ENCODE measurements at places on chromosomes 5 and 9.

DNA sequence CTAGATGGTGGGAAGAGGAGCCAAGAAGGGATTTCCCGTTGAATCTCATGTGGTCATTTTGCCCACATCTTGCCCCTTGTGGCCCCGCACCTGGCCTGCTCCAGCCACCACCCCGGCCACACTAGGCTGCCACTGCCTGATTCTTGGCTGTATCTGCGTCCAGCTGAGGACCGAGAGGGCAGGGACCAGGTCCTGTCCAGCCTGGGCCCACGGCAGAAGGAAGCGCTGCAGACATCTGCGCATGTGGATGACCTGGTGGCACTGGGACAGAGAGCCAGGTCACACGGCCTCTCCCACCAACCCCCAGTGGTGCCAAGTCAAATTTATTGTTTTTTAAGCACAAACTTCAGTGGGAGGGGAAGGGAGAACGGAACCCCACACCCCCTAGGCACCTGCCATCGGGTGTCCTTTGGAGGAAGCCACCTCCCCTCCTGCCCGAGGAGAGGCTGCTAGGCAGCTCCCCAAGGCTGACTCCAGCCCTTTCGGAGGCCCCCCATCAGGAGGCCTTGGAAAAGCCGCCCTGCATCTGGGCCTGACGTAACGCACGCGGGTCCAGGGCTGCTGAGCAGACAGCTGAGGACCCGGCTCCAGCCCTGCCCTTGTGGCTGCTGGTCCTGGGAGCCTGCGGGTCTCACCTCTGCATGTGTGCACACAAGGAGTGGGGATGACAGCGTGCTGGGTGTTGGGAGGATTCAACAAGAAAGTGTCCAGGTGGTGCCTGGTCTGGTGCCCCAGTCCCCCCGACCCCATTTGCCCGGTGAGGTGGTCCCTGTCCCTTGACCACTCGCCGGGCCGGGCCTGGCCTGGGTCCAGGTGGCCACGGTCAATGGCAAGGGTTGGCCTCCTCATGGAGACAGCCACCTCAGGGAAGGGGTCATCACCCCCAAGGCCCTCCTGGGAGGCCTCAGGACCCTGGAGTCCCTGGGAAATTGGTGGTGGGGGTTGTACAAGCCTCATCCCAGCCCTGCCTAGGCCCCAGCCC is 5.9 kb upstream of the QRFP start:
- no peak for DNase-seq

GRCh38 chr9:69745716-69746437 is 13.9 kb downstream of the PTAR1 start:
- no peak for DNase-seq

DNA sequence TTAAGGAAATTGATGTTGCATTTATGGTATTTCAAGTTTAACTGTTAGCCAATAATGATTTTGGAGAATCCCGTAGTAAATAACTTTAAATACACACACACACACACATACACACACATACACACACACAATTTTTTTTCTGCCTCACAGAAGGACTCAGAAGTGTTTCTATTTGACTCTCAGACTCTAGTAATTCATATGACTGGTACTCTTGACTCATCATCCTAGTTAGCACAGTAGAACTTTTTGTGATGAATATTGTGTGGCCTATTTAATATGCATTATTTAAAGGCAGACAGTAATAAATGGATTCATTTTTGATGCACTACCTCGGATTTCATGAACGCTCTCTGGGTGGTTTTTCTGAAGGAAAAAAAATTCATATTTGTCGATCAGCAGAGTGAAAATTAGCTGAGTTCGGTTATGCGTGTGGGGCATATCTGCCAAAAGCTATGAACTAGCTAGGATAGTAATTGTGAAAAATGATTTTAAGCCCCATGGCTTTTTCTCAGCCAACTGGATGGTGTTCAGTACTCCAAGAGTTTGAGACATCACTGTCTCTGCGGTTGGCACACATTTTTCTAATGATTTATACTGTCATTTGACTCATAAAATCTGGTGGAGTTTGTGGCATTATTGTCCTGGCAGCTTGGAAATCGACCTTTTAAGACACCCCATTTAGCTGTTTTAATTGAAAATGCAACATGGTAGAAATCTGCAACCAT is 102.2 kb downstream of the PCSK5 start:
- DNase-seq = no peak

GRCh38 chr5:132019857-132020555 is 8.5 kb upstream of the ACSL6 start:
- no peak for DNase-seq

DNA sequence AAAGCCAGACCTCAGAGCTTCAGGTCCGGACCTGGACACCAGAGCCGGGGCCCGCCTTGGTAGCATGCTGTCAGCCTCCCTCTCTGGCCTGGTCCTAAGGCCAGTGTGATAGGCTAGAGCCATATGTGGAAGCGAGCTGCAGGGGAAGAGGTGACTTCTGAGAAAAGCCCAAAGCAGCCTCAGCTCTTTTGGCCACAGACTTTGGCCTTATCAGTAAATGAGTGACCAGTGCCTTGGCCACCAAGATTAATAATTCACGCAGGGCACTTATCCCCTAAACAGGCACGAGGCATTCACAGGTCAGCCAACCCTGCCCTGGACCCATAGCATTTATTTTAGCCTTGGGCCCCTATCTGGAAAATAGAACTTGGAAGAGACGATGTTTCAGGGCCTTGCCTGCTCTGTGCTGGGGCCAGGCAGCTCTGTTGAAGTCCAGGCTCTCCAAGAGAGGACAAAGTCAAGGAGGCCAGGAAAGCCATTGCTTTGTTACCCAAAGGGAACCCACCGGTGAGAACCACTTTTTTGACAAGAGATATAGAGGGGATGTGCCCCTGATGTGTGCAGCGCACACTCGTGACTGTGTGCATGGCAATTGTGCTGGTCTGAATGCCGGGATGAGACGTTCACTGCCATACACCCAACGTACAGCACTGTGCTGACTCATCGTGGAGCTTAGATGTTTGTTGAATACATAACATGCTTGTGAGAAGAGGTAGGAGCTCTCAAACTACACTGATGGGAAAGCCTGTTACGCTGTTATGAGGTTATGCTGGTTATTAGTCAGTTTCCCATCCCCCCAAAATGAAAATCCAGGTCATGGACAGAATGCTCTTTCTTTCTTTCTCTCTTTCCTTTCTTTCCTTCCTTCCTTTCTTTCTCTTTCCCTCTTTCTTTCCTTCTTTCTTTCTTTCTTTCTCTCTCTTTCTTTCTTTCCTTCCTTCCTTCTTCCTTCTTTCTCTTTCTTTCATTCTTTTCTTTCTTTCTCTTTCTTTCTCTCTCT is 5.0 kb upstream of the SLC34A1 start:
- DNase-seq = no peak

DNA sequence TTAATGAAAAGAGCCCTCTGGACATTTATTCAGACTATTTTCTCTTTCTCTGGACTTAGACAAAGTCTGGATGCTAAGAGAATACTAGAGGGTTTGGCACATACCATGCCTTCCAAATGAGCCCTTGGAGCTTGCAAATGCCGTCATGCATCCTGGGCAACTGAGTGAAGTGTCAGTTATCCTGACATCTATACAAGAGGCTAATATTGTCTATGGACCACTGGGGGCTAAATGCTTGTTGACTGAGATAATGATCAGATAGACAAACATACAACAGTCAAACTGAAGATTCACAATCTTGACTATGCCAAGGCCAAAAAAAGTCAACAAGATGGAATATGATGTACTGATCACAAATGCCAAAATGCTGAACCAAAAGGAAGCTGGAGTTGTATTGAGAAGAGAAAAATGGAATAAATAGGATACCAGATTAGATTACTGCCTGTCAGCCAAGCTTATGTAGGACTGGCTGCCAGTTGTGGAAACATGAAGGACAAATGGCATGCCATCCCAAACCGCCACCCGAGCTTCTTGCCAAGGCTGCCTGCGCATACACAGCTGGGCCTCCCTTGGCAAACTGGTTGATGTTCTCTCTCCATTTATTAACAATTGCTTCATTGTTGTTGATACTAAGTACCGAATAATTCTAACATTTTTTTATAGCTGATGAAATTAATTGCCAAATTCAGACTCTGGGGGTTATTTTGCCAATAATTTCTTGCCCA is 240.1 kb upstream of the GRAMD2B start:
- no peak for DNase-seq

DNA sequence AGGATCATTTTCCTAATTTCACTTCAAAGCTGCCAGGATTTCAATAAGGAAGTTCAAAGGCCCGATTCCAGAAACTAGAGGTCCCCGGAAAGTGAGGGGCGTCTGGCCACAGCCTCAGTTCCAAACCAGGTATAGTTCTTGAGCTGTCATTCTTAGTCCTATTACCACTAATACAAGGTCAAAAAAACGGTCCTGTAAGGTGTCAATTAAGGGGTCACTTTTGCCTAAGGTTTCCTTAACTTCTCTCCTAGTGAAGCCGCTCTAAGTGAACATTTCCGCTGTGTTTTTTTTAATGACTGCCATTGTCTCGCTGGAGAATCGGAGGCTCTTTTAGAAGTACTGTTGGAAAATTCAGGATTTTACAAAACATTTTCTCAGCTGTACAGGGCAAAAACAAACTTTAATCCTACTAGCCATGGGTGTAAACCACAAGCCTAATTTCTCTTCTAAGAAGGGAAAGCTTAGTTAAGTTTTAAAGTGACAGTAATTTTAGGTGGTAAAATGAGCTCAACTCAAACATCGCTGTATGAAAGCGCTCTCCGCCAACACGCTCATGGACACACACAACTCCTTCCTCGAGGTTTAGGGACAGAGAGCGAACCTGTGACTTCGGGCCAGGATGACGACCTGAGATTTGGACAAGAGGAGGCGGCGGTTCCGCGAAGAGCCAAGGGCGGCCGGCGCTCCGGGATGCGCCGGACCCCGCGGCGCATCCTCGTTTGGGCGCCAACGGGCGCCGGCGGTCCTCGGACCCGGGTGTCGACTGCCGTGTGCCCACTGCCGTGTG is 76.7 kb upstream of the IFNE start:
- DNase-seq = peak; percentile 47

DNA sequence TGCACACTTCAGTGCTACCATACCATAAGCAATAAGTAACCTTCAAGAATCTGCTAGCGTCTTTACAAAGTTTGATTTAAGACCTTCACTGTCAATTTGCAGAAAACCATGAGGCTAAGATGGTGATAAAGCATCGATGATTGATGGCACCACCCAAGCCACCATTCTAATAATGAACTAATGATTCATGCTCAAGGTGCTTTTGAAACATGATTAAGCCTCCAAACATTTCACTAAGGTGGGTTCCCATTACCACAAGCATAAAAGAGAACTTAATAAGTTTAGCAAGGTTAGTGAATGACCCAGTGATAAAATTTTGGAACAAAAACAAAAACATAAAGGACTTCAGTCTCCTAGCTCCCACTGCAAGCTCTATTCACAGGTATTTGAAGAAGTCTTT is 214.7 kb downstream of the FBXL17 start:
- no peak for DNase-seq

DNA sequence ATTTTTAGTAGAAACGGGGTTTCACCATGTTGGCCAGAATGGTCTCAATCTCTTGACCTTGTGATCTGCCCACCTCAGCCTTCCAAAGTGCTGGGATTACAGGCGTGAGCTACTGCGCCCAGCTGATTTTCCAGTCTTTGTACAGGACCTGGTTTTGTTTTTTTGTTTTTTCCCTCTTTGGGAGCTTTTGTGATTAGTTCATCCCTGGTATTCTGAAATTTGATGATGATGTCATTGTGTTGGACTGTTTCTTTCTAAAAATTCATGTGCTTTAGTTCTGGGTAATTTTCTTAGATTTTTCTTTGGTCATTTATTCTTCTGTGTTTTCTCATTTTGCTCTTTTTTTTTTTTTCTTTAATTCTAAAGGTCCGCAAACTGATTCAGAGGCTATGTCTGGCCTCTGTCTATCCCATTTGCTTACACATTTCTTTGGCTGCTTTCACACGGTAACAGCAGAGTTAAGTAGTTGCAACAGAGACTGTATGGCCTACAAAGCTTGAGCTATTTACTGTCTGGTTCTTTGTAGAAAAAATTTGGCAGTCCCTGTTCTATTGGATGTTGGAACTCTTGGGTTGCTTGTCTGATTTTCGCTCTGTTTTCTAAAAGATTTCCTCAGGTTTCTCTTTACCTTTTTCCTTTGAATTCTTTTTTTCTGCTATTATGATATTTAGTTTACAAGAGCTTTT is 24.8 kb downstream of the STX17 start:
- no peak for DNase-seq

- DNase-seq = no peak
These were observed 104.6 kb downstream of the INSYN2B start for GRCh38 chr5:169875731-169876130.

- DNase-seq = no peak
These were observed 4.4 kb upstream of the DCTN4 start for GRCh38 chr5:150763023-150763769.

DNA sequence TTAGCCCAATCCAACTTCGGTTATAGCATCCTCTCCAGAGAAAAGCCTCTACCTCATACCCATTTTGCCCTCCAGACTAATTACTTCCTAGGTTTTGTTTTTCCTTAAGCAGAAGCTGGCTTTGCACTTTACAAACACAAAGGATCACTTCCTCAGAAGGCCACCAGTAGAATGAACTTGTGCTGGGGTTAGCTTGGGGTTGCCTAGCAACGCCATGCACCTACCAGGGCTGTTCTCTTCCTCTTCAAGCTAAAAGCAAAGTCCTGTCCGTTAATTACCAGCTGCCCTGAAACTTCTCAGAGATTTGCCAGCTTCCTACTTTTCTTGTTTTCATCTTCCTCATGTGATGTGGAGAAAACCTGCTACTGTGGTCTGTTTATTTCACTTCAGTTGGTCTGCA is 132.0 kb upstream of the WWC1 start:
- DNase-seq = no peak

GRCh38 chr5:96503501-96504236 is 70.6 kb upstream of the PCSK1 start:
- DNase-seq = no peak

GRCh38 chr5:35041261-35041660 is 6.5 kb downstream of the AGXT2 start:
- DNase-seq = no peak

DNA sequence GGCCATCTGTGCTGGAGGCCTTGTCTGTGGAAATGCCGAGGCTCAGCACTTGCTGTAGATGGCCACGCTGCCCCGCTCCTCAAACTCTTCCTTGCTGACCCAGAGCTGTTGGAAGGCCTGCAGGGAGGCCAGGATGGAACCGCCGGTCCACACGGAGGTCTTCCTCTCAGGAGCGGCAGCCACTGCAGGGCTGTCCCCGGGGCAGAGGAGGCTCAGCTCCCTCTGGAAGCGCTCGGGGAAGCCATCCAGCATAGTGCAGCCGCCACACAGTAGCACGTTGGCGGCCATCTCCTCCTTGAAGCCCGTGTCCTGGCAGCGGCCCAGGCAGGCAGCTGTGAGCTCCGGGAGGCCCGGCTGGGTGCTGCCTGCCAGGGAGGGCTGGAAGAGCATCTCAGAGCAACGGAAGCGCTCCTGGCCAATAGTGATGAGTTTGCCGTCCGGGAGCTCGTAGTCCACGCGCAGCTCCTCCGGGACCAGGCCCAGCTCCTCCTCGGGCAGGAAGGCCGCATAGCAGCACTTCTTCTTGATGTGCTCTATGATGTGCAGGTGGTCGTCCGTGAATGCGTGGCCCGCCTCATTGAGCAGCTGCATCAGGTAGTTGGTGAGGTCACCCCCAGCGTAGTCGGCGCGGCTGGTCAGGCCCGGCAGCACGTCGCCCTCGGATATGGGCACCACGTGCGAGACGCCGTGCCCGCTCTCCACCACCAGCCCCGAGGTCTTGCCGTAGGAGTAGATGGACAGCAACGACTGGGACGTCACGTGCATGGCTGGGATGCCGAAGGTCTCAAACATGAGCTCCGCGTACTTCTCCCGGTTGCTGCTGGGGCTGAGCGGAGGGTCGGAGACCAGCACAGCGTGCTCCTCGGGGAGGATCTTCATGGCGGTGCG is 901 bp downstream of the ACTL7B start:
- DNase-seq = no peak
